Mesothelial cell of epicardium (in vitro differentiated cells): ENCODE measurements at places on chromosomes 16 and 17. TPM values are rescaled to one million over a fixed set of nuclear protein-coding genes. Genes with fewer than 3 reads are reported as not detected.
A peak's percentile ranks its signal among the peaks of the same experiment; 100 is the strongest.

- DNase-seq, result peak; percentile 62
These were observed at the start of gene RAMP2 for GRCh38 chr17:42760652-42761581. RAMP2 (plus strand) TSS chr17:42761227; CDS start chr17:42761262, 35 bp downstream.

DNA sequence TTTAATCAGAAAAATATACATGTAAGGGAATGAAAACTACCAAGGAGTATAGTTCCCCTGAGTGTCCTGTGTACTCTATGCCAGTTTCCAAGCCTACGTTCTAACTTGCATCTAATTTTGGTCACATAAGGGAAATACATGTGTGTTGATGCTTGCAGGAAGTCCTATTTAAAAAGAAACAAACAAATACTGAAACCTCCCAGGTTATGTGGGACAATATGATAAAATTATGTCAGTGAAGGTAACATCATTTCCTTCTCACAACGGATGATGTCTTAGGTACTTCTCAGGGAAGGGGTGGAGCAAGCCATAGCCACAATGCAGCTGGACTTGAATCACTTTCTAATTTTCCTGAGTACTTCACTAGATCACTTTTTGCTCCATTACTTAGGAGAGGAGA, 115.9 kb downstream of the ZFHX3 start:
- DNase-seq, result no peak

DNA sequence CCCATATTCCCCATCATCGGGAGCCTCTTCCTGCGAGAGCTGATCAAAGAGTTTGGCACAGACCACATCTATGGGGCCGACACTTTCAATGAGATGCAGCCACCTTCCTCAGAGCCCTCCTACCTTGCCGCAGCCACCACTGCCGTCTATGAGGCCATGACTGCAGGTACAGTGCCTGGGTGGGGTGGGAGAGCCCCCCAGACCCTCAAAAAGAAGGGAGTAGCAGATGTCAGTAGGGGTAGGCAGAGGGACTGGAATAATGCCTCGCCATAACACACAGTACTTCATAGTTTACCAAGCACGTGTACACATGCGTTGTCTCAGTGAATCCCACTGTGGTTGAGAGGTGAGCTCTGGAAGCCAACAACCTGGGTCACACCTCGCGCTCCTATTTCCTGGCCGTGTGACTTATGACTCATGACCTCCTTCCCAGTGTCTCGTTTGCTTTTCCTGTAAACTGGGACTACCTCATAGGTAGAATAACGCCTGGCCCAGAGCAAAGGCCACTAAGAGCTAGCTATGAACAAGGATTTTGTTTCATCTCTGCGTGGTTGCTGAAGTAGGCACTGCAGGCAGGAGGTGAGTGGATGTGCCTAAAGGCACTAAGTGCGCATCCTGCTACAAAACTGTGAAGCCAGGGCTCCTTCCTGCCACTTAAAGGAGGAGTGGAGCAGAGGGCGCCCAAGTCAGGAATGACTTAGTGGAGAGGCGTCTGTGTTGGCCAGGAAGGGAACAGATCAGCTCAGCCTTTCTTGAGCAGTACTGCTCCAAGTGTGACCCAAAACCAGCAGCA, 5.2 kb downstream of the NAGLU start:
- DNase-seq, result no peak

- DNase-seq, result no peak
These were observed 2.8 kb downstream of the IRX3 start for GRCh38 chr16:54283725-54284318.

DNA sequence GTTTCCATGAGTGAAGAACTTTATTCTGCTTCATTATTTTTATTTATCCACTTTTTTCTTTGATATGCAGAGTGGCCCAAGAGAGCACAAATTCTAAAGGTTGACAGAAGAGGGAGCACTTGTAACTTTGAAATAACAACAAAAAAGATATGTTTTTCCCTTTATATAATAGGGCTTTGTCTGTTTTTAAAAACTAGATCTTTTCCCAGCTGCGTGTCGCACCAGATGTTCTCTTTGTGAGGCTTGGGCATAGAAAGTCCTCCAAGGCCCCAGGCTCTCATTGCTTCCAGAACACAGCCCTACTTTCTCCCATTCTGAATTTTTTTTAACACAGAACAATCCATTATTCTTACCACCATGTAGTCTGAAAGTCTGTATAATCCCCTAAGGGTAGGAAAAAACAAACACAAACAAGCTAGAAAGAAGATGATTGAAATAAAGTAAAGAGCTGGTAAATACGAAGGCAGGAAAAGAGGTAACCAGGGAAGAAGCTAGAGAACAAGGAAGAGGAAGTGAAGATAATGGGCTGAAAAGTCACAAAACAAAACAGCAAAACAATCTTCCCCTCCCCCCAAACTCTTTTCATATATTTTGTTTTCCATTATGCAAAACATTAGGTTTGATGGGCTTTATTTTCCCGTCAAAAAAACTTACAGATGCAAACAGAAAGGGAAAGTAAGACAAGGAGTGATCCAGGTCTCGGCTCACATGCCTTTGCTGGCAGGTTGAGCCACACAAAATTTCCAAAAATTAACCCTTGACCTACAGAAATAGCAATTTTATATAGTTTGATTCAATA, 160.4 kb downstream of the ABCA8 start:
- DNase-seq, result no peak

DNA sequence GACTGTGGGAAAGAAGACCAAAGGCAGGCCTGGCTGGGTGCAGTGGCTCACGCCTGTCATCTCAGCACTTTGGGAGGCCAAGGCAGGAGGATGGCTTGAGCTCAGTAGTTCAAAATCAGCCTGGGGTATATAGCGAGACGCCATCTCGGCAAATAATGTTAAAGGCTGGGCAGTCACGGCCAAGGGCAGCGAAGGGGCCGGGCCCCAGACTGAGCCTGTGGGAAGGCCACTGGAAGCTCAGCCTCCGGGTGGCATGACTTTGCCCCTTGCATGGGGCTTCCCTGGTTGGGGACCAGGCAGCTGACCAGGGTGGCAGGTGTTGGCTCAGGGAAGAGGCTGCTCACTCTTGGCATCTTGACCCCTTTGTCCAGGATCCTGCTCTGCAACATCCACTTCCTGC, 14.0 kb upstream of the CD300LD start:
- DNase-seq, result no peak

DNA sequence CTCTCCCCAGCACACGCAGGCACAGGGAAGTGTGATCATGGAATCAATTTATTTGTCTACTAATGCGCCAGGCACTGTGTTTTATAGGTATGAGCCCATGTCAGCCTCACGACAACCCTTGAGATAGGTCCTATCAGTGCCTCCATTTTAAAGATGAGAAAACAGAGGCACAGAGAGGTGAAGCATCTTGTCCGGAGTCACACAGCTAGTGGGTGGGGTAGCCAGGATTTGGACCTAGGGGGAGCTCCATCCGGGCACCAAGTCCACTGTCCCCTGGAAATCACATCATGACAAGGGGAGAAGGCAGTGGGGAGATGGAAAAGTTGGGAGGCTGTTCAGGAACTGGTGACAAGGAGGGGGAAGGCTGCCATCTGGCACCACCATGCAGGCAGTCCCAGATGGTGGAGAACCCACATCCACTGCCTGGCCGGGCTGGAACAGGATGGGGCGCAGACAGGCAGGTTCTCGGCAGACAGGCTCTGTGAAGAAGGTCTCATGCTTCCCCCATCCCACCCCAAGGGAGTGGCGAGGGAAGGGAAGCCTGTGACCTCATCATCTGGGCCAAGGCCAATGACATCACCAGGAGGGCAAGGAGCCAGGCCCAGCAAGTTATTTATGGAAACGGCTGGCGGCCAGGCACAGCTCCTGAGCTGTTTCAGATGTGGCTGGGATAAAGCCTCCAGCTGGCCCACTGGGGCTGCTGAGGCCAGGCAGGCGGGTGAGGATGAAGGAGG, 126.0 kb upstream of the SDK2 start:
- DNase-seq, result peak; percentile 57

- peak; percentile 38 for DNase-seq
These were observed 27.1 kb downstream of the TMEM235 start for GRCh38 chr17:78258323-78259191.

GRCh38 chr17:48561884-48562810, 16.0 kb downstream of the HOXB4 start:
- DNase-seq, result no peak

DNA sequence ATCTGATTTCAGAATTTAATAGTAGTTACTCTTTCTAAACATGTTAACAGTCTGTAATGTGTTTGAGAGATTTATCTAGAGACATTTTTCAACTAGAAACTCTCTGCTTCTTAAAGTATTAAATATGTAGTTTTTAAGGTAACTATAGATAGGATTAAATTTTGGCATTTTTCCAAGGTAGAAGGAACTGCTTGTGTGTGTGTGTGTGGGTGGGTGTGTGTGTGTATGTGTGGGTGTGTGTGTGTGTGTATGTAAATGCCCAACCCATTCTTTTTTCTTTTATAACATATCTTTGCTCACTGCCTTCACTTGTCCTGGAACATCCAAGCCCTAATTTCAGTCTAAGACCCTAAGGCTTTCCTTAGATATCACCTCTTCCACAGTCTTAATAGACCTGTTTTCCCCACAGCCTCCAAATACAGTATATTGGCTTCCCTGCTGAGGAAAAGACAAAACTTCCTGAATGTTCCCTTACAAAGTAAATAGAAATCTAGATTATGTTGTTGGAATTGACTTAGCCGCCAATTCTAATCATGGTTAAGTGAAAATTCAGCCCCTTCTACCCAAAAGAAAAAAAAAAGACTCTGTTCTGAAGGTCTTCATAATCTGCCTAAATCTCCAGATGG, 33.5 kb downstream of the NUP93 start:
- no peak for DNase-seq

DNA sequence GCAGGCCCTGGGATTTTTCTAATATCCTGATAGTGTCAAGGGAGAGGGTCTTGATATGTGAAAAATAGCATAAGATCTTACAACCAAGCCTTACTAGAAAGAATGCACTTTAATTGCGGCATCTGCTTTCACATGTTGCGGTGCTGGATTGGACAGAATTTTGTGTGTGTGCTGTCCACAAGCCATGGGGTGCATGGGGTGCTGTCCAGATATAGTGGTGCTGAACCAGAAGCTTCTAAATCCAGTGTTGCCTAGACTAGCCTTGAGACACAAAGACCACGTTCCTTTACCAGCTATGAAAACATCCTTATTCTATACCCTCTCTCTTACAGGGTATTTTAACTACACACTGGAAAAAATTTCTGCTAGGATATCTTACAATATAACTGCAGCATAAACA, 244.0 kb downstream of the TMEM114 start:
- no peak for DNase-seq

DNA sequence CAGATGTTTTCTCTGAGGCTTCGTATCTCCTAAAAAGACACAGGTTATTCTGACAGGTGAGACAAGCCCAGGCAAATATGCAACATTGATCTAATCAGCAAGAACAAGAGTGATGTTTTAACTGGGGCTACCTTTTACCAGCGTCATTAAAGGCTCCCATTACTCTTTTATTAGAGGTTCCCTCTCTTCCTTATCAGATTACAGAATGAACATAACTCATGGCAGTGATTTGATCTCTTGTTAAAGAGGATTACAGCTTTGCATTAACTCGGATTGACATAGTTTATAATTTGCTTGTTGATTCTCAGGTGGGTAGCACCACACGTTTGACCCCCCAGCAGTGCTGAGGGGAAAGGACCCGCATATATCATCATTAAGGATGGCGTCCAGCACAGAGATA, 90.5 kb downstream of the AATF start:
- DNase-seq, result no peak

DNA sequence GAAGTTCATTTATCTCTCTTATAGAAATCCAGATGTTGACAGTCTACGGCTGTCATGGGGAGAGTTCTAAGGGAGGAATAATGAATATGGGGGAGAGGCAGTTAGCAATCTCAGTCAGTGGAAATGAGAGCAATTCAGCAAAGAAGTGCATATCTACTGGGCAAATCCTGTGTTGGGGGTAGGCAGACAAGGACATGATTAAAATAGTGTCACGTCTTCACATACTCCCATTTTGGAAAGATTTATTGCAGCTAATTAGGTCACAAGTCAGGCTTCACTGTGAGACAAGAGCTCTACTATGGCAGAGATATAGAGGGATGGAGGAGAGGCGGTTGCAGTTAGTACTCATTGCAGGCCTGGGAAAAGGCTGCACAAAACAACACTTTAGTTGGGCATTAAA, 29.8 kb downstream of the LRRC36 start:
- DNase-seq, result no peak

The TACO1 gene
- total RNA-seq, result 14.2 to 18.9 TPM (median 16.2 TPM) in 3 replicates

The PITPNC1 gene
- total RNA-seq, result 18.3 to 19.9 TPM (median 19.5 TPM) in 3 replicates

The DBF4B gene
- 16.9 to 17.9 TPM (median 17.6 TPM) in 3 replicates for total RNA-seq

The C16orf96 gene
- total RNA-seq, result 0.45 to 0.95 TPM (median 0.58 TPM) in 3 replicates

The CES2 gene
- 52.0 to 53.4 TPM (median 52.5 TPM) in 3 replicates for total RNA-seq

The ICAM2 gene
- total RNA-seq, result 0.22 TPM in 1 of 3 replicates, not detected in the others

The THUMPD1 gene
- 35.5 to 38.8 TPM (median 37.9 TPM) in 3 replicates for total RNA-seq

The DDX52 gene
- total RNA-seq, result 45.8 to 49.0 TPM (median 48.3 TPM) in 3 replicates

The GLTPD2 gene
- total RNA-seq, result 0.22 TPM in 1 of 3 replicates, not detected in the others

The RRAD gene
- 2.7 to 3.7 TPM (median 2.9 TPM) in 3 replicates for total RNA-seq
